ENCODE measurements at places on chromosomes 7 and 10.
A peak's percentile ranks its signal among the peaks of the same experiment; 100 is the strongest.

GRCh38 chr7:53996876-53997275 is 545.3 kb upstream of the VSTM2A start:
- no peak for DNase-seq

- no peak for DNase-seq
Measured at GRCh38 chr10:113751181-113751732, at the start of gene PLEKHS1. PLEKHS1 (plus strand) TSS chr10:113751682; CDS start chr10:113755278, 3,596 bp downstream.

GRCh38 chr10:9851808-9852207 is 1165.9 kb upstream of the CELF2 start:
- no peak for DNase-seq

DNA sequence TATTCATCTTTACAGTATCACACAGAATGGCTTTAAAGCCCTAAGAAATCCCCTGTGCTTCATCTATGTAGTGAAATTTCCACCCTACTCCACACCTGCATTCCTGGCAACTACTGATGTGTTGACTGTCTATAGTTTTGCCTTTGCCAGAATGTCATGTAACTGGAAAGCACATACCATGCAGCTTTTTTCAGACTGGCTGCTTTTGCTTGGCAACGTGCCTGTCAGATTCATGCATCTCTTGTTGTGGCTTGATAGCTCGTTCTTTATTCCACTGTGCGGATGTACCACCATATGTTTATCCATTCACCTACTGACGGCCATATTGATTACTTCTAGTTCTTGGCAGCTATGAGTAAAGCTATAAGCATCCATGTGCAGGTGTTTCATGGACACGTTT is 30.6 kb downstream of the RBM17 start:
- no peak for DNase-seq

DNA sequence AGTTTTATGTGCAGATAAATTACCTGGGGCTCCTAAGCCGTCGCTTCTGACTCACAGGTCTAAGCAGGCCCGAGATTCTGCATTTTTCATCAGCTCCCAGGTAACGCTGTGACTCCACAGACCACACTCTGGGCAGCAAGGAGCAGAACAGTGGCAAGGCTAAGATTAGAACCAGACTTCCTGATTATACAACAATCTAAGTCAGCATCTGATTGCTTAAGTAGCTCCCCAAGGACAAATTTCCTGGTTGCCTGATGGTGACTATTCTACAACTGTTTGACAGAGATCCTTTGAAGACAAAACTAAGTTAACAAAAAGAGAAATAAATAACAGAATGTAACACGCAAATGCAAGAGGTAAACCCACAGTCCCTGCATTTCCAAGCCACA is 69.0 kb downstream of the CREB3L2 start:
- DNase-seq, result no peak

DNA sequence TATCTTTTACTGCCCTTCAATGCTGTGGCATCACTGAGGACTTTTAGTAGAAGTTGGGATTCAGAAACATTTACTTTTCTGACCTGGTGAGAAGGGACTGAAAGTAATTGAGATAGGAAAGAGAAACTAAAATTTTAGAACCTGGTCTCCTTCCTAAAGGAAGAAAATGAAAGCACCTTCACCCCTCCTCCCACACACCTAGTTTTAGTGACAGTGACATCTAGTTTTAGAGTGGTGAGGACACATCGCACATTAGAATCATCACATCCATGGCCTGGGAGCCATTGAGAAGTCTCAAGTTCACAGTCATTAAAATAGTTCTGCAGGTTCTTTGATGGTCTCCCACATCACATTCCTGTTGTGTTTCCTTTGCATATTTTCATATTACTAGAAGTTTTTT is 16.1 kb downstream of the TAS2R41 start:
- DNase-seq, result no peak

GRCh38 chr7:155893664-155894063 is 81.4 kb upstream of the SHH start:
- DNase-seq, result no peak

DNA sequence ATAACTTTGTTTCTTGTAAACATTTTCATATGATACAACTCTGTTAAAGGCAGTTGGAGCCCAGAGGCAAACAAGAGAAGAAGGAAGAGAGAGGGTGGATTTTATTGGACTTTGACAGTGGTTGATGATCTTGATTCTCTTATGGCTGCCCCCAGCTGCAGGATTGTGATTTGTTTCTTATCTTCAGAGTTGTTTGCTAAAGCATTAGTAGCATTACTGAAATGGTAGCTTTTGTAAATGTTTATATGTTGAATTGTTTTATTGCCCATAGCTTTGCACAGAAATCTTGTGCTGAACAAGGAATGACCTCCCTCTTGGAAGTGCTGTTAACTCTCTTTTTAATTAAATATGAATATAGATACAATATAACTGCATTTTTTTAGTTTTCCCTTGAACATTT is 309.4 kb downstream of the AUTS2 start:
- DNase-seq, result no peak

- DNase-seq, result peak; percentile 35
Measured at GRCh38 chr10:127345231-127345965, 149.0 kb upstream of the INSYN2A start.

DNA sequence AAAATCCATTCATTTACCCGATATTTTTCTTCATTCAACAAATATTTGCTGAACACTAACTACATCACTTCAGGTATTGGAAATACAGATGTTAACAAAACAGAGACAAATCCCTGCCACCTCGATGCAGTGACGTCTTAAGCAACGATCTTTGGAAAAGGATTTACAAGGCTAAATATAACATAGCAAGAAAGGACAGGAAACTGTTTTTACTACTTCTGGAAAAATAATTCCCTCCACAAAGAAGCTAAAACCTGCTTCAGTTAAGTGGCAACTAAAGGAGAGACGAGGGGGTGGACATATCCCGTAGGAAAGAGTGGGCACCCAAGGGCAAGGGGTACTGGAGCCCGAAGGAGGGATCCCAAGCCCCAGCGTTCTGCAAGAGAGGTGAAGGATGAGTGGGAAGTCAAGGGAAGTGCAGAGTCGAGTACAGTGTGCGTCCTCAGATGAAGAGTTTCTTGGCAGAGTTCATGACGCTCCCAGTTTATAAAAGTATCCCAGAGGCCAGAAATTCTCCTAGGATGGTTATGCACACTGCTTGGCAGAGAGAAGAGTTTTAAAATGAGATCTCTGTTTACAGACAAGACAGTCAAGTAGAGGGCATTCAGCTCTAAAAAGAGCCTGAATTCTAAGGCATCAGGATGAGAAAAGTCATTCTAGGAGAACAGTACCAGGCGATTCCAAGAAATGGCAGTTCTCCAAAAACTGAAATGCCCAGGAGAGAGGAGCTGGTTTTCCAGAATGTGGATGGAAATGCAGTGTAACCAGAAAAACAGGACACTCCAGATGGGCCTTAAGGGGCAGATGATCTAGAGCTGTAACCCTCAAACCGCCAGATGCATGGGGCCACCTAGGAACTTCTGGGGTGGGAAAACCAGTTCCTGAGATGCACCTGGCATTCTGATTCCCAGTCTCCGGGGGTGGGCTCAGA is 97.3 kb downstream of the GRB10 start:
- no peak for DNase-seq

- DNase-seq, result no peak
Measured at GRCh38 chr7:11748884-11749283, 83.1 kb downstream of the THSD7A start.

DNA sequence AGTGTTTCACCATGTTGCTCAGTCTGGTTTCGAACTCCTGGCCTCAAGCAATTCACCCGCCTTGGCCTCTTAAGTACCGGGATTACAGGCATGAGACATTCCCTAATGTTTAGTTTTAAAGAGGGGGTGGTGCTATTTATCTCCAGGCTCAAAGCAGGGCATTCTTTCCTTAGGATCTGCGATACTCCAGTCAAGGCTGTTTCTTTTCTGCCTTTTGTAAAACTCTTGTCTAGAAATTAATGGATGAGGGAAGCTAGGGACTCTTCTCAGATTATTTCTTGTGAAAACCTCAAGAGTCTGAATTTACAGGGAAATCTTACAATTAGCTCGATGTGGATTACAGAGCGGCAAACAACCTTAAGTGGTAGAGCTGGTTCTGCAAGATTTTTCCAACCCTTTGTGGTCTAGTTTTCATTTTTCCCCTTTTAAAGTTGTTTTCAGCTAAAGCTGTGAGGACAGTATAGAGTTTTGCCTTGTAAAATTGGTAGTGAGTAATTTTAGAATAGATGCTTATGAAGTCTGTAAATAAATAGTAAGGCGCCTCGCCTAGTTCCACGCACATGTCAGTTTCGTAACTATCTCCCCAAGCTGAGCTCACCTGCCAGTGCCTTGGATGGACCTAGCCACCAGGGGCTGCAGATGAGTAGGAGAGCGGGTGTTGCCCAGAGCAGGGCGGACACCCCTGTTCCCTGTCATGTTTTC is 53.1 kb downstream of the CUX1 start:
- no peak for DNase-seq

DNA sequence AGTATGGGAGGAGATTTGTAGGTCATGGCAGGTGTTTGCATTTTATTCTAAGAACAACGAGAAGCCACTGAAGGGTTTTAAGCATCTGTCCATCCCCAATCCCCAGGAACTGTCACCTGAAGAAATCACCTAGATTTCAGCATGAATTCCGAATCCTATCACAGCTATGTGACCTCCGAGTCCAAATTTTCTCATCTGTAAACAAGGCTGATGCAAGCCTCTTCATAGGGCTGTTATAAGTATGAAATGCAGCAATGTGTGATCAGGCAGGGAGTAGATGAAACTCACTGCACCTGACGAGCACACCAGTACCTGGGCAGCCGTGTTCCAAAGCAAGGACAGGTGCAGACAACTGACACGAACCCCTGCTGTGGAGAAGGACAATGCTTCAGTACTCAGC is 14.0 kb downstream of the HABP2 start:
- no peak for DNase-seq

GRCh38 chr7:84231157-84231556 is 36.6 kb upstream of the SEMA3A start:
- DNase-seq, result no peak

DNA sequence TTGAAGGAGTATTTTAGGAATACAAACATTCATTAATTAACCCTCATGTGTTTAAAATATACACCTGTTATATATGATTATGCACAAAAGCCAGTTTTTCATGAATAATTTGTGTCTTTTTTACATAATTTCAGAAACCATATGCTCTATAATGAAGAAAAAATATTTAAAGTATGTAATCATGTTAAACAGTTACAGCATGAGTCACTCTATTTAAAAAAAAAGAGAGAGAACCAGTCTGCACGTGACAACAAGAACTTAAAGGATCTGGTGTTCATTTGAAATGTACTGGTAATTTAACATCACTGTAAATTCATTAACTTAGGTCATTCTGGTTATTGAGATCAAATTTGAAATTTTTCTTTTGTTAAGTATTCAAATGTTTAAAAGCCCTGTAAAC is 228.5 kb downstream of the CACNB2 start:
- DNase-seq, result no peak

GRCh38 chr7:154858836-154859537 is 143.9 kb downstream of the PAXIP1 start:
- no peak for DNase-seq

DNA sequence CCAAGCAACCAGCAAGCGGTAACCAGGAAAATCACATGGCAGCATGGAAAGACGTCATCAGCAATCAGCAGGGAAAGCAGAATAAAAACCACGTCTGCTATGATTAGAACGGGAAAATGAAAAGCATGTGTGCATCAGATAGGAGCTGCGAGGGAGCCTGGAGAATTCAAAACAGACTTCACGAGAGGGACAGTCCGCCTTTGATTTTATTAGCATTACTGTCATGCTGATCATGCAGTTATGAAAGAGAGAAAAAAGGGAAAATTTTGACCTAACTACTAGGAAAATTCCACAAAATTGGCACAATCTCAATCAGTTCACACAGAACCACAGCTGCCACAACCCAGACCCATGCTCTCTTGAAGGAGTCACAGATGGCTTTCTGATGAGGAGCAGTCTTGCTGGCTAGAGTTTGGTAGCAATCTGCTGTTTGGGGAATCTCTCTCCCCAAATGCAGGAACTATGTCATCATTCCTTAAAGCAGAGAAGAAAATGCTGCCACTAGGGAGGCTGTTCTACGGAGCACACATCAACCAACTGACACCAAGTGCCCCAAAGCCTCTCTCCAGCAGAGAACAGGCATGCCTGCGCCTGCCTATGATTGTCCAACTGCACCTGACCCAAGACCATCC is 295.9 kb downstream of the TNS3 start:
- no peak for DNase-seq

DNA sequence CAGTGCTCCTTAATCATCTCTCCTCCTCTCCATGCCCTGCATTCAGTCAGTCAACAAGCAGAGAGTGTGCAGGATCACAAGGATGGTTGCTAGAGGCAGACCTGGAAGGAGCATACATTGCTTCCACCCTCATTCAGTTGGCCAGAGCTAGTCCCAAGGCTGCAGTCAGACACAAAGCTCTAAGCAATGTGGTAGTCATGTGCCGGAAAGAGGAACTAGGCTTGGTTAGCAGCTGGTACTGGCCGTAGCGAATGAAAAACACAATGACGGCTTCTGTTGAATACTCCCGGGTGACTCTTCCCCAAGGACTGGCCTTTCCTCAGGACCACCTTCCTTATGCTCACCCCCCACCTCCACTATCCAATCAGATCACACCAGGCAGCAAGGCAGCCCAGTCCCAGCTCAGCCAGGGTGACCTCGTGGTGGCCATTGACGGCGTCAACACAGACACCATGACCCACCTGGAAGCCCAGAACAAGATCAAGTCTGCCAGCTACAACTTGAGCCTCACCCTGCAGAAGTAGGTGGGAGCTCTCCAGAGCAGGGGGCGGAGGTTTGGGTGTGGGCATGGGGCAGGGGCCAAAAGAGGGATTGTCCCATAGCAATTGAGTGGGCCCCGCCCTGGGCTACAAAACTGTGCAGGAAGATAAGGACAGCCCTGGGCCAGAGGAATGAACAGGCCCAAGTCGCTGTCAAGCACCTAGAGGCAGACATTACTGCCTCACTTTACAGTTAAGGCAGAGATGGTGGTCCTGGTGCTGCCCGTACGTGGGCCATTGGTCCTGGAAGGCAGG is 10.9 kb downstream of the LDB3 start:
- DNase-seq, result no peak

- DNase-seq, result no peak
Measured at GRCh38 chr10:18271491-18271890, 131.3 kb downstream of the CACNB2 start.

- no peak for DNase-seq
Measured at GRCh38 chr7:33155811-33156210, 26.4 kb downstream of the BBS9 start.

DNA sequence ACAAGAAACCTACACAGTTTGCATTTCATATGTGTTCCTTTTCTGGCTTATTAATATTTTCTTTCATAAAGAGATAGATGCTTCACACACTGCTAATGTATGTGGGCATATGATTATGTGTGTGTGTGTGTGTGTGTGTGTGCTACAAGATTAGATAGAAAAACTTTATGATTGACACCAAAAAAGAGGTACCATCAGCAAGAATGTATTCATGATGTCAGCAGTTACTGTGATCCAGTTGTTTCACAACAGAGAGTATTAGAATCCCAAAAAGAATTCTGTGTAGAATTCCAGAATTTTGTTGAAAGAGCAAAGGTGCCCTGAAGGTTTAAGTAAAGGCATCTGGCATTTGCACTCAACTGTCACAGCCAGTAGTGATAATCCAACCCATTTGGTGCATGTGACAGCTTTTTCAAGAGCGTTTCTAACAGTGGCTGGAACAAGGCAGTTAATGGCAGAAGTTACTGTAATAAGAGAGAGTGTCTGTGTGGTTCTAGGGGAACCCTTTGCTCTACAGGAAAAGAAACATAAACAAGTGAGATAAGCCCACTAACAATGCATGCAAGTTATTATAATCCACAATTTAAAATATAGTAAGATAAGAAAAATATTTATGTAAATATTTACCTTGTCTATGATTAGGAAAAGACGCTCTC is 16.6 kb downstream of the RELN start:
- DNase-seq, result no peak

Measured in NCI-H1092 (cell line).